Epithelial cell of prostate (primary cell): ENCODE measurements at places on chromosomes 4 and X.

DNA sequence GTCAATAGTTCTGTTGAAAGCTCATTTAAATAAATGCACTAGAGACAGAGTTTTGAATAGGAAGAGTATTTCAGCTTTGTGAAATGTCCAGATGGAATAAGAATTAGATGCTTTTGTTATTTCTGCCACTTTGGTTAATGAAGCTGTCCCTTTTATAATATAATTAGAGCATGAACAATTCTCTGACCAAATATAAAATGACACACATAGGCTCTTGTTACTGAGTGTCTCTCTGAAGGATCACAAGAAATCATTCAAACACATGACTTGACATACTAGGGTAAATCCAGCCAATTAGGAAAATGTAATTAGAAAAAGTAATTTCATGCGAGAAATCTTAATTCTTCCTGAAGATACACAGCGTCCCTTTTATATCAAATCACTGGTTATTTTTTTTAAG, 68.4 kb upstream of the DDIT4L start:
- DNase-seq = no peak

GRCh38 chrX:114675365-114675764, 91.5 kb downstream of the HTR2C start:
- no peak for DNase-seq

DNA sequence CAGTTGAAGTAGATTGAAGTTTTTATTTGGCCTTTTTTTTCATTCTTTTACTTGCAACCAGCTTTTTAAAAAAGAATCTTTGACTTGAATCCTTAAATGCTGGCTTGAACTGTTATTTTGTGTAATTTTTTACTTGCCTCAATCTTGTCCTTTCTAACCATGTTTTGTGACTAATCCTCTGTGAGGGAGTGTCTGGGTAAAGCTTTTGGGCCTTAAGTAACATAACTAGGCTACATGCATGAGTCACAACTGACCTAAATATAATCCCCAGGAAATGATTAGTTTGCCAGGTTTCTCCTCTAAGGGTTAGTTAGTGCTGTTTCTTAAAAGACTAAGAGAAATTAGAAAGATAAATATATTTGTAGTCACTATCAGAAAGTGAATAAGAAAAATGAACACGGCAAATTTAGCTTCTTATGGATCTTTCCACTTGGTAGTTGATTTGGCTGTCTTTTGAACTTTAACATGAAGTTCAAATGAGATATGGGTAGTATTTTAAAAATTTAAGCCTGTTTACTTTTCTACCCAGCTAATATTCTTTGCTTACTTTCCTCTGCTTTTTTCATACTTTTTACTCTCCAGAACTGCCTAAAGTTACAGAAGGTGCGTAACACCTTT, 13.0 kb downstream of the EXOC1 start:
- DNase-seq = peak; percentile 80

DNA sequence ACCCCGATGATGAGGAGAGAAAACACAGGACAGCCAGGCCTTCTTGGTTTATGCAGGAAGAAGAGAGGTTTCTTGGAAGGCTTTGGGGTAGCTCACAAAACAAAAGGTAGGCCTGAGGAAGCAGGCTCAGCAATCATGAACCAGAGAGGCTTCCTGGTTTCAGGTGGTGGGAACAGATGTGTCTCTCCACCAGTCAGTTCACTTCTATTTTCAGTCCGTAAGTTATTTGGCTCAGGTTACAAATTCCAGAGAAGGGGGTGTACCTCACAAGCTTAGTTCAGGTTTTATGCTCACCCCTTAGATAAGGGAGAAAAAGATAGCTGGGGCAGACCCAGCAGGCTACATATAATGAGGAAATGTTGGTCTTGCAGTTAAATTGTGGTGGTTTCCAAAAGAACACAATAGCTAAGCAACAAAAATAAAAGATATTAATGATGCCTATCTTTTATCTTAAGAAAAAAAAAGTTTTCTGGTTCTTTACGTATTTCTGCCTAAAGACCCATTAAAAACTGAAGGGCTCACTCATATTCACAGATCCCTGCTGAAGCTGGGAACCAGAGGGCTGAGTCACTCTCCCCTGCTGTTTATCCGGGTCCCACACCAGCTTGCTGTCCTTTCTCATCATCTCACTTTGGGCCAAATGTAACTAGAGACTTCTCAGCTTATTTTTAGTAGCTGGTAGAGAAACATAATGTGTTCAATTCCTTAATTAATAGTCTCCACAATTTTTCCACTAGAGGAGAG, 177.0 kb downstream of the CAMK2D start:
- DNase-seq = no peak

DNA sequence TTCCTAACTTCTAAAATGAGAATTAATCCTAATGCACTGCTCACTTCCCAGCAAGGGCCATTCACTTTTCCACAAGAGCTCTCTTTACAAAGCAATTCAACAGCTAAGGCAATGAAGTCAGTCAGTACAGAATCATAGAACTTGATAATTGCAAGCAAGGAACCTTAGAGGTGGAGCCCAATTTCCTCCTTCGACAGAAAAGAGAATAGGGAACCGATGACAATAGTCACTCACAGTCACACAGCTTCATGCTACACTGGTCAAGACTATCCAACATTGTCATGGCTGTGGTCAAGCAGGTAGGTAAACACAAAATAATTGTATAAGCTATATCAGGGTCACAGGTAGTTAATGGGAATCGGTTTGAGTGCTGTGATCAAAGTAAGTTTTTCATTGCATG, 90.0 kb downstream of the ELOVL6 start:
- DNase-seq = no peak

DNA sequence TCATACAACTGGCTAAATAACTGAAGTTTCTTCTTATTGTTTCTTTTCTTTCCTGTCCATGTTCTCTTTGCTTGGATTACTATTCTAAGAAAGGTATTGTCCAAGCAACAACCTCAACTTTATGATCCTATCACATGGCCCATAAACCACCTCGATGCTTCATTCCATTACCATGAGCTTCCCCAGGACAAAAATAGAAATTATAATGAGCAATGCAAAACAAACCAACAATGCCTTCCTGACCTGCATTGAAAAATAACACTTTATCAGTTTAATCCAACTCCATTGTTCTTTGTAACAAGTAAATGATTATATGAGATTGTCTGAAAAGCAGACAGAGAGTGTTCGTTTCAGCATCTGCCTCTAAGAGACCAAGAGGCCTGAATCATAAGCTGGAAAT, 148.8 kb downstream of the HS6ST2 start:
- no peak for DNase-seq

GRCh38 chr4:10082047-10082446, 34.6 kb downstream of the WDR1 start:
- no peak for DNase-seq

DNA sequence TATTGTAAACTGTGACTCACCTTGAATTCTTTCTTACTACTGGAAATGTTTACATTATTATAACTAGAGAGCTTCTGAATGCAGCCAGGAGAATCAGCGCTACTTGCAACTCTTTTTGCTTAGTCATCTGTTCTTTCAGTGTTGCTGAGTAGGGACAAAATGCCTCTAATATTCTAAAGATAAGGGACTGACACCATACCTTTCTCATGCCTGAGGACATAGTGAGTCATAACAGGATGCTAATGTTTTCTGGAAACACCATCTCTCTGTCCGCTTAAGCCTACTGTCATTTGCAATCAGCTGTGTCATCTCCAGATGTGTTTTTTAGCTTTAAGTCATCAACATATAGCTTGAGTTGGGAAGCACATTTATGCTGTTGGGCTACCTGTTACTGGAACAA, 108.3 kb downstream of the QRFPR start:
- DNase-seq = peak; percentile 54

DNA sequence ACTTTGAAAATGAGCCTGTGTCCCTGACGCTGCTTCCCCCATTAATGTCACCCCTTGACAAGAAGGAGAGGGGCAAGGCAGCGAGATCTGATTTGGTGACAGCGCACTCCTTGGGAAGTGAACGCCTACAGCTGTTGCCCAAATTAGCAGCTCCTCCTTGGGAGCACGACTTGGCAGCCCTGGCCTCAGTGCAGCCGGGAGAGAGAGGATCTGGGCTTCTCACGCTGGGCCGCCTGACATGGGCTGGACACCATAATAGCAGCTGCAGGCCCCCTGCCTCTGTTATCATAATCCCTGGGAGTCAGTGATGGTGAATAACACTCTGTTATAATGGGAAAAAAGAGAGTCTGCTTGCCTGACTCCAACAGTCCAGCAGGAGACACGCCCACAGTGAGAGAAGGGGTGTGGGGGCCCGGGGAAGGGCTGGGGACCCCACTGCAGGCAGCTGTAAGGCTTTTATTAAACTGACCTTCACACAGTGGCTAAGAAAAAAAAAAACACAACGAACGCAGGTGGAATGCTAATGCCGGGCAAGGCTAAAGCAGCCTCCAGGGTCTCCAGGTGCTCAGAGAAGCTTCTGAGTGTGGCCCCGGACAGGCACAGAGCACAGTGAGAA, 73.3 kb downstream of the PSAPL1 start:
- no peak for DNase-seq

DNA sequence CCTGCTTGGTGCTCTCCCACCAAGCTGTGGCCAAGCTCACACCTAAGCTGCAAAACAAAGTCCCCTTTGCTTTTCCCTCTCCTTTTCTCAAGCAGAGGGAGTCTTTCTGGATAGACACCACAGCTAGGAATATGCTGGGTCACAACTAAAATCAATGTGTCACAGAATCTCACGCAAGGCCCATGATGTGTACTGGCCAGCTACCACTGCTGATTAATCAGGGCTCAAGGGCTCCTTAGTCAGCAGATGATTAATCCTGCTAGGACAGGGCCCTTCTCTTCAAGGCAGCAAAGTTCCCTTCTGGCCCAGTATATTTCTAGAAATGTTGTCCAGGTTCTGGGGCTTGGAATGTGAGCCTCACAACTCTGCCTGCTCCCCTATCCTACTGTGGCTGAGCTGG, 32.0 kb upstream of the TENT5D start:
- DNase-seq = no peak

DNA sequence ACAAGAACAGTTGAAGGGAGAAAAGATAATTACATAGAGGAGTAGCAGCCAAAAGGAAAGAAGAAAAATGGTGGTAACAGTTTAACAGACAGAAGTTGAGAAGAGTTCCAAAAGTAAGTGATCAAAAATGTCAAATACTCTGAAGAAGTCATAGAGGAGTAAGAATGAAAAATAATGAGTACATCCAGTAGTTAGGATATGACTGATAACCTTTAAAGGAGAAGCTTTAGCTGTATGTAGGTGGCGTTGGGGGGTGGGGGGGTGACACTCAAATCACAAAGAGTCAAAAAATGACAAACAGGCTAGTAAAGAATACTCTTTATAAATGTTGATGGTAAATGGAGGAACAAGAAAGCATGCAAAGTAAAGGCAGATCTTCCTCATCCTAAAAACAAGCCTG, 40.6 kb downstream of the RAB33A start:
- DNase-seq = no peak

- no peak for DNase-seq
These were observed 26.9 kb upstream of the BEX4 start for GRCh38 chrX:103187953-103188475.

DNA sequence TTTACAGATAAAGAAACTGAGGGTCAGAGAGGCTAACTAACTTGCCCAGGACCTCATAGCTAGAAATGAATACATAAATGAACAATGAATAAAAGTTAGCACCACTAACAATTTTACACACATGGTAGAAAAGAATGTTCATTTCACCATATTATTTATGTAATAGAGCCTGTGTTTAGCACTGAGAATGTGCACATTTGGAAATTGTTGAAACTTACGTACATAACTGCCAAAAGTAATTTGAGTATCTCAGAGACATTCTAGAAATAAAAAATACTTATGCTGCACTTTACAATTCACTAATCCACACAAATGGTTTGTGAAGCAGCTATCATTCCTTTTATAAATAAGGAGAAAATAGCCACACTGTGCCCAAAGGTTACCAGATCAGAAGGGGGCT, 9.9 kb downstream of the CASK start:
- no peak for DNase-seq

DNA sequence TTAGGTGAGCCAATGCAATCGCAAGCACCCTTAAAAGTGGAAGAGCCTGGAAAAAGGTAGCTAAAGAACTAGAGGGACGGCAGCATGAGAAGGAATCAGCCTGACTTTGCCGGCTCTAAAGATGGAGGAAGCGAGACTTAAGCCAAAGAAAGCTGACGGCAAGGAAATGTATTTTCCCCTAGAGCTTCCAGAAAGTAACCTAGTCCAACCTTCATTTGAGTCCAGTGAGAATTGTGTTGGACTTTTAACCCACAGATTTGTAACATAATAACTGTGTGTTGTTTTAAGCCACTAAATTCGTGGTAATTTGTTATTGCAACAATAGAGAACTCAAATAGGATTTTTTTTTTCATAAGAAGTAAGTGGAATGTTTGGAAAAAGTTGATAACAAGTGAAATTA, 212.7 kb upstream of the C1QTNF7 start:
- no peak for DNase-seq

- DNase-seq = no peak
These were observed 133.0 kb downstream of the MAD2L1 start for GRCh38 chr4:119933606-119934005.

- no peak for DNase-seq
These were observed 28.3 kb upstream of the UXT start for GRCh38 chrX:47687263-47687662.

DNA sequence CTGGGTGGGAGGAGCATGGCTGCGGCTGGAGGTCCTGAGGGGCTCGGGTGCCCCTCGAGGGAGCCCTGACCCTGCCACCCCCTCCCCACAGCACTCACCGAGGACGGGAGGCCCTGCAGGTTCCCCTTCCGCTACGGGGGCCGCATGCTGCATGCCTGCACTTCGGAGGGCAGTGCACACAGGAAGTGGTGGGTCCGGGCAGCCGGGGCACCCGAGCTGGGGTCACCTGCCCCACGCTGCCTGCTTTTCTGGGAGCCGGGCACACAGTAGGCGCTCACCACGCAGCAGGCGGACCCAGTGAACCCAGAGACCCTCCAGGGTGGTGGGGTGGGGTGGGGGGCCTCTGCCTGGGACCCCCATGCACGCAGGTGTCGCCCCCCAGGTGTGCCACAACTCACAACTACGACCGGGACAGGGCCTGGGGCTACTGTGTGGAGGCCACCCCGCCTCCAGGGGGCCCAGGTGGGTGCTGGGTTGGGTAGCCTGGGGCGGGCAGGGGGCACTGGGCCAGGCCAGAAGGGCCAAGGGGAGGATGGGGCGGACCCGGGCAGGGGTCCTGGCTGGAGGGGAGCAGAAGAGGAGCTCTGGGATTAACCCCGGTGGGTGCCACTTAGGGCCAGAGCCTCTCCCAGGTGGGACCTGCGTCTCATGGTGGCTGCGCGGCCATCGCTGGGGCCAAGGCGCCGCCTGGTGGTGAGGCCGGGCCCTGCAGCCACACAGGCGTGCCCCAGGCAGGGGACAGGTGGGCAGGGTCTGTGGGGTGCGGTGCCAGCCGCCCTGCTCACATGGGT, 1.4 kb downstream of the HGFAC start:
- no peak for DNase-seq
